ENCODE measurements at places on chromosomes 3 and 15.

DNA sequence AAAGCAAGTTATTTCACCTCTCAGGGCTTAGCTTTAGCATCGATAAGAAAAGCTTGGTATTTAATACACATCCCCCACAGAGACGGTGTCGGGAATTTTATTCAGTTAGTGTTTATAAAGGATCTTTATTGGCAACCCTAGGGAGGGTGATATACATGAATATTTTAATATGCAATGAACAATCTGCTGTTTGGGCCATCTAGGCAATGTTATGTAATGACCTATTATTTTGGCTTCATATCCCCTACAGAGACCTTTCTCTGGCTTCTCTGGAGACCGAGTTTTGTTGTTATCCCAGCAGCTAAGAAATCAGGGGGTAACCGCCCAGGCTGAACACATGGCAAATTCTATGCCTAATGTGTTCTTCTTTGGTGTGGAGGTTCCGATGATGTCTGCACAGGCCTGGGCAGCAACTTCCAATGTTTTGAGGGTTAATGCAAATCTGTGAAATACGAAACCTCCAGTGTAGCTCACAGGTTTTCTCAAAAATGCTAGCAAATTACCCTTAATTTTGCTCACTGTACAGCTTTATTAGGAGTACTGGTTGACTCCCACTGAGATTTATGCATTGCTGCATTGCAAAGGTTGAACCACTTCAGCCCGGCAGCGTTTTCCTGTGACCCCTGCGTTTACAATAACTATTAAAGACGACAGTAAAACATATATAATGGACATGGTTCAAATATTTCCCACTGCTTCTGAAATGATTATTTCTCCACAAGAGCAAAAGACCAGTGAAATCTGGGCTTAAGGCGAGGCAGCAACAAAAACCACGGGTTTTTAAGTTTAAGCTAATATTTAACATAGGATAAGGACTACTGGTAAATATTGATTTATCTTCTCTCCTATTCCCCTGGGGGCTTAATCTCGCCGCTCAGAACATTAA lies 298.3 kb upstream of the NR2E3 start:
- no peak for ATAC-seq

DNA sequence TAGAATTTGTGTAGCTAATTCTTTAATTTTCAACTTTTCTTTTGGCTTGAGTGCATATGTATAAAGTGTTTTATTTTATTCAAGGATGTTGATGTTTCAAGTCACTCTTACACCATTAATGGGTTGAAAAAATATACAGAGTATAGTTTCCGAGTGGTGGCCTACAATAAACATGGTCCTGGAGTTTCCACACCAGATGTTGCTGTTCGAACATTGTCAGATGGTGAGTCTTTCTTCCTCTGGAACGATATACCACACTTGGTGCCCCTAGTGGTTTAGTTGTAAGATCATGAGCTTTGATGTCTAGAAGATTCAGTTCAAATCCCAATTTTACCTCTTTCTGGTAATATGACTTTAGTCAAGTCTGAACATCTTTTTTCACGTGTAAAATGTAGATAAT lies 119.3 kb downstream of the HCN4 start:
- ATAC-seq: no peak

DNA sequence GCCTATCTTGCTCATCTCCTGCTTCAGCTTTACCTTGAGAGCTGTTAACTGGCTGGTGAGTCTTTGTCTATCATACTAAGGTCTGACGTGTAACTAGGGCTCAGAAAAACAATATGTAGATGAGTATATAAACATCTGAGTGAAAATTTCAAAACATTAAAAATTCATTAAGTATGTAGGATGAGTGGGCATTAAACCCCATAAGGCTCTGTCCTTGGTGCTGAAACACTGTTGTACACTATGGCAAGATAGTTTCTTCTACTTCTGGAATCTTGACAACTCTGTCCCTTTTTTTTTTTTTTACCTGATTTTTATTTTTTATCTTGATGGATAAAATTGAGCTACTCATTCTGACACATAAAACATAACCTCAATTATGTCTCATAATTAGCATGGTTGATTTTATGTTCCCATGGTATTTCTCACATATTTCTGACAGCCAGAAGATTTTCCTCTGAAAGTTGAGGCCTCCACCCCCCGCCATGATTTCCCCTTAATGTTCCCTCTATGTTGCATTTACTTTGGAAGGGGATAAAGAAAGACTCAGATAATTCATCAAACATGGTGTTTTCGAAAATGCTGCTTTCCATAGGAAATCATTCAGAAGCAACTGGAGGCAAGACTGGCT lies 54.3 kb downstream of the DGKG start:
- no peak for ATAC-seq

DNA sequence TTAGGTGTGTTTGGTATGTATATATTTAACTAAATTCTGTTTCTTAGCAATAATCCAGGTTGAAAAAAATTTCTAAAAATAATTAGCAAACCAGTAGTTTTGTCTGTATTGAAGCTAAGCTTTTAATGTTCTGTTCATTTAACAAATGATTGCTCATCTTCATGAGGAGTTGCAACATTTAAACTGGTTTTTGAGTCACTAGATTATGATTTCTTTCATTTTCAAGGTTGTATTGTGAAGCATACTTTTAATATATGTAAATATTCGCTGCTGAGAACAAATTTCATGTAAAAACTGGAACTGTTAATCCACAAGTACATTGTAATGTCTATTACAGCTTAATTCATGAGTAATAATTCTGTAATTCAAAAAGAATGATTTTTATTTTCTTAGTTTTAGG lies 192.7 kb downstream of the MBNL1 start:
- ATAC-seq: no peak

GRCh38 chr3:150177673-150178381 lies 207.1 kb upstream of the PFN2 start:
- no peak for ATAC-seq

DNA sequence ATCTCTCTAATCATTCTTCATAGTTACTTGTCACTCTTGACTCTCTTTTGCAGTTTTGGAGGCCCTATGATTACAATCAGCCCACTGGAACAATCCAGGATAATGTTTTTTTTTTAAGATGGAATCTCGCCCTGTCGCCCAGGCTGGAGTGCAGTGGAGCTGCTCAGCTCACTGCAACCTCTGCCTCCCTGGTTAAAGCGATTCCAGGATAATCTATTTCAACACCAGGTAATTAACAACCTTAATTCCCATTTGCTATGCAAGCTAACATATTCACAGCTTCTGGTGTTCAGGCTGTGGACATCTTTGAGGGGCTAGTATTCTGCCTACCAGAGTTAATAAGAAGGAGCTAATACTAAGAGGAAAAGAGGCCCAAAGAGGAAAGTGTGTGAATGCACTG lies 1.1 kb upstream of the BLOC1S6 start:
- no peak for ATAC-seq

DNA sequence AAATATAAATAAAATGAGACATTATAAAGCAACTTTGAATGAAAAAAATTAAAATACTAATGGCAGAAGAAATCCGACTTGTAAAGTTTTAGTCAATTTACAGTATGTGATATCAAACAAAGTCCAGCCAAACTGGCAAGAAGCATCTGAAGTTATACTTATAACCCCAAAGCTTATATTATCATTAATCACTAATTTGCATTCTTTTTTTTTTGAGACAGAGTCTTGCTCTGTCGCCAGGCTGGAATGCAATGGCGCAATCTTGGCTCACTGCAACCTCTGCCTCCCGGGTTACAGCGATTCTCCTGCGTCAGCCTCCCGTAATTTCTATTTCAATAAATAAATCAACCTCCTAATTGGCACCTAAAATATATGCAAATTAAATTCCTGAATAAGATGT lies 80.1 kb downstream of the AQR start:
- no peak for ATAC-seq

- ATAC-seq: no peak
Observed at GRCh38 chr3:152706991-152707713, 127.8 kb upstream of the P2RY1 start.

DNA sequence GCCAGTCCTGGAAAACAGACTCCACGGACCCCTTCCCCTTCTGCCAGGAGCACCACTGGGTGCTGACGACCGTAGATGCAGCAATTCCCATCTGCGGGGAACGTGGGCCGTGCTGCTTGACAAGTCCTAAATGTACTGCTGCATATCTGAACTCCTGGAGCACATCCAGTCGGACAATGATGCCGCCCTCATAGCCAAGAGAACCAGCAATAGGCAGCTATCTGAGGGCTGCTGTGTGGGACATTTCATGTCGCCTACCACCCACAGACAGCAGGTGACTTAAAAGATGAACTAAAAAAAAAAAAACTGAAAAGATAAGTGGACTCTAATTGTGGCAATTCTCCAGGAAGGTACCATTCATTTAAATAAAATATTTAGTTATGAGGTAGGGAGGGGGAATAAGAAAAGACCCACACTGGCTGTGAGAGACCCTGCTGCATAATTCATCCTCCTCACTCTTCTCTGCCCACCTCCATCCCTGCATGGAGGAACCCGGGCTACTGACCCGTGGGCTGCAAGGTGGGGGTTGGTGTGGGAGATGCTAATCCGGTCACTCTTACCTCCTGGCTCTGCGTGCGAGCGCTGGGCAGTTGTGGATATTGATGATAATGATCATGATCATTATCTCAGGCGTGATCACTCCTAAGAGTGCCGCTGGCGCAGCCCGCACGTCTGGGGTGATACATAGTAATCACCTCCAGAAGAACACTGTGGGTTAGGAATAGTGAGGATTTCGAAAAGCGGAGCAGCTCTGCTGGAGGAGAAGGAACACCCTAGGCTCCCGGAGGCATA lies 28.3 kb downstream of the ALS2CL start:
- no peak for ATAC-seq

DNA sequence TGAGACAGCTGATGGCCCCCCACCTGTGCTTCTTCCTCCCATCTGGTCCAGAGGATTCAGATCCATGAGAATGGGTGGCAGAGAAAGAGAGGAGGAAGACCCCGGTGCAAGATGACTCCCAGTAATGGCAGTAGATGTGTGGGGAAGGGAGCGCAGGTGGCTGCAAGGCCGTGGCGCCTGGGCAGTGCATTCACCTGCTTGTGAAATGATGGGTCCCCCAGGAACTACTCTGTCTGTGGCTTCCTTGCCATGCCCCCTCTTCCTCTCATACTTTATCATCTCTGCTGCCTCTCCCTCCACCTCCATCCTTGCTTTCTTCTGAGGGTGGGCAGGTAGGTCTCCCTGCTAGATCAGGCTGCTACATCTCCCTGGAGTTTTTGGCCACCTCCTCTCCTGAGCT lies 23.3 kb downstream of the ZNF710 start:
- no peak for ATAC-seq

- no peak for ATAC-seq
Observed at GRCh38 chr3:127908951-127909350, 6.1 kb upstream of the KBTBD12 start.

GRCh38 chr3:142987080-142987700 lies 14.2 kb upstream of the U2SURP start:
- ATAC-seq: no peak

DNA sequence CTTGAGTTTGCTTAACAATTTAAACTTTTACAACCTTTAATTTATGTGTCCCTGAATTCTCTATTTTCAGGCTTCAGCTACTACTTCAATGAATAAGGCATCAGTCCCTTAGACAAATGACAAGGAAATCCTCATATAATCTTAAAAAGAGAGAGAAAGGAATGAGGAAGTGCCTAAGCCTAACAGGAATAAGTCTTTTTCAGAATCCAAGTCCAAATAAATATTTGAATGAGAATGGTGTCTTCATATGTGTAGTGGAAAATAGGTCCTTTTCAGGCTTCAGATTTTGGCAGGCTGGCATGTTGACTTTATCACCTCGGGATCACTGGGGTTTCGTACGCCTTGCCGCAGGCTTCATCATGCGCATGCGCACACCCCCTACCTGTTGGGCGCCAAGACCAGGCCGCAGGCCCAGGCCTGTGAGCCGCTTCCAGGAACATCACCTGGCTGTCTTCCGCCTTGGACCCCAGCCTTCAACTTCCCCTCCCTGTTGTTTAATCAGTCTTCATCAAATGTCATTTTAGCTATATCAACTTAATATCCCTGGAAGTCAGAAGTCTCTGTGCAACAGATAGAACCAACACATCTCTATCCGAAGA lies 334.5 kb downstream of the SOX2 start:
- no peak for ATAC-seq

DNA sequence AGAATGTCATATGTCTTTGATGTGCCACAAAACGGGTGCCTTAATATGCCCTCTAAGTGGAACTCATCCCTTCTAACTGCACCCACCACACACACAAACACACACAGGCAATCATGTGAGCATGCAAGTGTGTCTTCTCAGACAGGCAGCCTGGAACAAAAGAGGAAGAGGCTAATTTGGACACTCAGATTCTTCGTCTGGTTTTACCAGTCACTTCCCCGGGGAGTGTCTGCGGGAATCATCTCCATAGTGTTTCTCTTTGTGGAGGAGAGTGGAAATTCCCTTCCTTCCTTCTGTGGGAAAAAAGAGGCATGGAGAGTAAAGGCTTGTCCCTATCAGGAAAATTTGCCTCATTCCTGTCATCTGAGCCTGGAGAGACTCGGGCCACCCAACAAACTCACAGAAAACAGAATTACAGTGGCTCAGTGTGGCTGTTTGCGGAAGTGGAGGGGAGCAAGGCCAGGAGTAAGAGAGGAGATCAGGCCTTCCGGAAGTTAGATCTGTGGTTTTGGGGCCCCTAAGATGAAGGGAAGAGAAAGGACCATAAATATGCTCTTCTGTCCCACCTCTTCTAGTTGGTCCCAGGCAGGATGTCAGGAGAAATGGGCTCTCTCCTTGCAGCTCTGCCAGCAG lies 212.6 kb upstream of the SEMA6D start:
- no peak for ATAC-seq

DNA sequence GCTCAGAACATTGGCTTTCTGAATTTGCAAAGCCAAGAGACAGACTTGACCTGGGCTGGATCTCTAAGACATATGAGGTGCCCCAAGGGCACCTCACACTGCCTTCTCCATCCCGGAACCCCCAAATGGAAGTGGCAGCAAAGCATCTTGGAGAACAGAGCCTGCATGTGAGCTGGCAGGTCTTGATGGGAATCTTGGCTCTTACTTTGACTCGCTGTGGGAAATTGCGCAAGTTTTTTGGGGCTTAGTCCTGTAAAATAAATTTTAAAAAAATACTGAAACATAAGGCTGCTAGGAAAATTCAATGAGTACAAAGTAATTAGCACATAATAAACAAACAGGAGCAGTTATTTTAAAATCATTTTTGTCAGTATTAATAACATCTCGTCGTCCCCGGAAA lies 13.7 kb upstream of the SEC22A start:
- ATAC-seq: no peak

- no peak for ATAC-seq
Observed at GRCh38 chr3:18830087-18830486, 318.2 kb upstream of the KCNH8 start.

GRCh38 chr3:52004906-52005395 lies 9.3 kb upstream of the RPL29 start:
- no peak for ATAC-seq

DNA sequence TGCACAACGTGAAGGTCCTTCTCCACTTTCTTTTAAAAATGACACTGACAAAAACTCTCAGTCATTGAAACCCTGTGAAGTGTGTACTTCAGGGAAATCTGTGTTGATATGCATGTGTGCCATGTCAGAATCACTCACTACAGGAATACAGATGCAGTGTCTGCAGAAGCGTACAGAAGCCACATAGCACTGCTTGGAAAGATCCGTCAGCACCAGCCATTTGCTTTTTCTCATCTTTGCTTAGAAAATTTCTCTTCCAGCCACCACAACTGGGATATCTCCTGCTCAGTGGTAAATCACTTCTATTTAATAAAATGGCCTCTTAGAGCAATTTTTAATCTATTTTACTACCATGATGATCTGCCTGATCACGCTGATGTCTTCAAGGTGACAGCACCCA lies 91.3 kb upstream of the ARHGEF26 start:
- ATAC-seq: no peak

All from activated CD4-positive, CD25-positive, alpha-beta regulatory T cell treated with anti-CD3 and anti-CD28 coated beads, Interleukin-2, amount 50 U/mL, for 24 hours (primary cell).